ENCODE measurements at places on chromosomes 7 and 10. TPM values are rescaled to one million over a fixed set of nuclear protein-coding genes. Genes with fewer than 3 reads are reported as not detected.

The VPS41 gene
- 28.5 TPM for total RNA-seq

The IFIT1B gene
- total RNA-seq: not detected

The PAPOLB gene
- not detected for total RNA-seq

The SLC26A3 gene
- not detected for total RNA-seq

The DMBT1 gene
- not detected for total RNA-seq

The CALHM3 gene
- total RNA-seq: 0.45 TPM

The OR6V1 gene
- not detected for total RNA-seq

The SFTPA2 gene
- total RNA-seq: not detected

The GIMAP4 gene
- total RNA-seq: not detected

The RBAK gene
- 7.1 TPM for total RNA-seq

The RADIL gene
- total RNA-seq: 2.0 TPM
